ENCODE measurements at places on chromosomes 5 and 9. TPM values are rescaled to one million over a fixed set of nuclear protein-coding genes. Genes with fewer than 3 reads are reported as not detected.

The DMRTA1 gene
- 3.4 TPM for total RNA-seq

The IL9 gene
- total RNA-seq, result not detected

The LCN9 gene
- not detected for total RNA-seq

The SPATA31A3 gene
- not detected for total RNA-seq

The SLC36A2 gene
- total RNA-seq, result not detected
